ENCODE measurements at places on chromosomes 2 and 18.
A peak's percentile ranks its signal among the peaks of the same experiment; 100 is the strongest.

DNA sequence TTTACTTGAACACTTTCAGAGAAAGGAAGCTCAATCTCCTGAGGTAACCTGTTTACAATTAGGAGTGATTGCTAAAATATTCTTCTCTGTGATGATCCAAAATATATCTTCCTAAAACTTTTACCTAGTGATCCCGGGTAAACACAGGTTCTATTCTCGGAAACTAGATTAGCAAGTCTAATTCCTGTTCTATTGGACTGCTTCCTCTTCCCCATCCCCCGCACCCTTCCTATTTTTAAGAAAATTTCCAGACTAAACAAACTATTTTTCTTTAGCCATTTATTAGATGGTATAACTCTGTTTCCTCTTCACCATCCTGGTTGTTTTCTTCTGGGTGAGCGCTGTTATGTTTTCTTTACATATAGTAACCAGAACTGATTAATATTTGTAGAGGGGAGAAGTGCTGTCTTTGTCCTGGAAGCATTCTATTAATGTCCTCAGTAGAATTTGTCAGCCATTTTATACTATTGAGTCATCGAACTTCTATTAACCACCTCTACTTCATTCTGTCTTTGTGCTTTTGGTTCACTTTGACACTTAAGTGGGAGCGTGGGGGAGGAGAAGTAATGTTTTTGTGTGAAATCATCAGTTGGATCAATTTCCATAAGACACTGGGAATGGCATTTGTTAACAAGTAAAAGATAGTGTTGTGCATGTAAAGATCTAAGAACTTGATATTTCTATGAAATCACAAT, 31.8 kb downstream of the CREB1 start:
- DNase-seq = no peak

DNA sequence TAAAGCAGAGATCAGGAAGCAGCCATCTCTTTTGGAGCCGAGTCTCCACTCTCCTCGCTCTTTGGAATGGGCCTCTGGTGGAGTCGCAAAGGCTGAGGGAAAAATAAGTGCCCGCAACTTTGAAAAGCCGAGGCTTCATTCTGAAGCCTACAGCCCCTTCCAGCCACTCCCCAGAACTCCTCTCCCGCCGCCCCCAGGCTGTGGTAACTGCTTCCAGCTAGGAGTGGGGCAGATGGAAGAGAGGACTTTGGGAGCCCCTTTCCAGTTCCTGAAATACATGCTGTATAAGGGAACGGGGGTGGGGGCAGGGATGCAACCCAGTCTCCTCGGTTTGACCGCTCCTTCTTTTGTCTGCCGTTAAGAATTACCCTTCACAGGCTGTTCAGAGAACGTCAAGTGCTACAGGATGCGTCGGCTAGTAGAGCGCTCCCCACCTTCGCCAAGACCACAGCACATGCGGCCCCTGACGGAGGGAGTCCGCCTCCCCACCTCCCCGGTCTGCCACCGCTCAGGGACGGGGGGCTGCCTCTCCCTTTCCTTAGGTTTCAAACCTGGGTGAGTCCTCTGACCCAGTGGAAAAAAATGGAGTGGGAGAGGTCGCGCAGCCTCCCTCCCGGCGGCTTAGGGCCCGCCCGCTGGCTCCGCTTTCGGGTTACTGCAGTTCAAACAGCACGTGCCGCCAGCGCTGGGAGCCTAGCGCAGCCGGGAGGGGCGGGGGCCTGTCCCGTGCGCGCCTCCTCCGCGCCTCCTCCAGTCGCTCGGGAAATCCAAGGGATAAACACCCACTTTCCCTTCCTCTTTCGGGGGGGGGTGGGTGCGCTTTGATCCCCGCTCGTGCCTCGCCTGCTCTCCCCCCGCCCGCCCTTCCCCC, 4.9 kb downstream of the CYP26B1 start:
- peak; percentile 73 for DNase-seq

- no peak for DNase-seq
Measured at GRCh38 chr2:140454717-140455116, 1674.5 kb upstream of the NXPH2 start.

DNA sequence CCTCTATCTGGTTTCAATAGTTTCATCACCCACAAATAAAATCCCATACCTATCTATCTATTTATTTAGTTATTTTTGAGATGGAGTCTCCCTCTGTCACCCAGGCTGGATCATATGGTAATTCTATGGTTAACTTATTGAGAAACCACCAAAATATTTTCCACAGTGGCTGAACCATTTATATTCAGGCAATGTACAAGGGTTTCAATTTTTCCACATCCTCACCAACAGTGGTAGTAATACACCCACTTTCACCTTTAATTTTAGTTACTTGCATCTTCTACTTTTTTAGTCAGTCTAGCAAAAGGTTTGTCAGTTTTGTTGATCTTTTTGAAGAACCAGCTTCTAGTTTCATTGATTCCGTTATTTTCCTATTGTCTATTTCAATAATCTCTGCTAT, 46.1 kb upstream of the PHLPP1 start:
- no peak for DNase-seq

- DNase-seq = no peak
Measured at GRCh38 chr2:19682493-19682892, 219.3 kb downstream of the TTC32 start.

GRCh38 chr2:71923887-71924533, 223.7 kb downstream of the CYP26B1 start:
- DNase-seq = peak; percentile 96

DNA sequence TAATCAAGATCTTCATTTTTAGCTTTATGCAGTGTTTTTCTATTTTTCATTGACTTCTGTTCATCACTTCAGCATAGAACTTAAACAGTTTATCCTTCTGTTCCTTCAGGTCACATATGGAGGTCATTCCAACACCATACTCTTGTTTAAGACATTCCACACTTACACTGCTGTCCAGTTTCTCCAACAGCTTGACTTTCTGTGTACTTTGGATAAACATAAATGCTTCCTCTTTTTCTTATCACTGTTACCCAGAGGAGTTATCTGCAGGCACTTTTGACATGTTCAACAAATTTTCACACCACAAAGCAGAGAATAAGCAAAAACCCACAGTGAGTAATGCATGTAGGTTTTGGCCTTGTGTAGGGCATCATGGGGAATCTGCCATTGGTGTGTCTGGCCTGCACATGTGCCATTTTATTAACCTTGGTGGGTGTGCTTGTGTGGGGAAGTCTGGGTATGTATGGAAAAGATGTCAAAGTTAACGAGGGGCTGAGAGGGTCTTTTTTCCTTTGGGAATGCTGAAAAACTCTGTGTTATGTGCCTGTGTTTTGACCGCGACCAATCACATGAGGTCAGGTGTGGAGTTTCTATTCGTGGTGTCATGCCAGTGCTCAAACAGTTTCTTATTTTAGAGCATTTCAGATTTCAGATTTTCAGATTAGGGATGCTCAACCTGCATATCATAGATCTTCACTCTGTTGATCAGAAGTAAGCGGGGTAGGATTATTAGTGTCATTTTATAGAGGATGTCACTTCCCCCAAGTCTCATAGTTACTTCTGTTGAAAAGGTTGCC, 53.9 kb upstream of the ACVR1 start:
- DNase-seq = no peak

GRCh38 chr2:34070196-34070595, 471.1 kb upstream of the FAM98A start:
- no peak for DNase-seq

DNA sequence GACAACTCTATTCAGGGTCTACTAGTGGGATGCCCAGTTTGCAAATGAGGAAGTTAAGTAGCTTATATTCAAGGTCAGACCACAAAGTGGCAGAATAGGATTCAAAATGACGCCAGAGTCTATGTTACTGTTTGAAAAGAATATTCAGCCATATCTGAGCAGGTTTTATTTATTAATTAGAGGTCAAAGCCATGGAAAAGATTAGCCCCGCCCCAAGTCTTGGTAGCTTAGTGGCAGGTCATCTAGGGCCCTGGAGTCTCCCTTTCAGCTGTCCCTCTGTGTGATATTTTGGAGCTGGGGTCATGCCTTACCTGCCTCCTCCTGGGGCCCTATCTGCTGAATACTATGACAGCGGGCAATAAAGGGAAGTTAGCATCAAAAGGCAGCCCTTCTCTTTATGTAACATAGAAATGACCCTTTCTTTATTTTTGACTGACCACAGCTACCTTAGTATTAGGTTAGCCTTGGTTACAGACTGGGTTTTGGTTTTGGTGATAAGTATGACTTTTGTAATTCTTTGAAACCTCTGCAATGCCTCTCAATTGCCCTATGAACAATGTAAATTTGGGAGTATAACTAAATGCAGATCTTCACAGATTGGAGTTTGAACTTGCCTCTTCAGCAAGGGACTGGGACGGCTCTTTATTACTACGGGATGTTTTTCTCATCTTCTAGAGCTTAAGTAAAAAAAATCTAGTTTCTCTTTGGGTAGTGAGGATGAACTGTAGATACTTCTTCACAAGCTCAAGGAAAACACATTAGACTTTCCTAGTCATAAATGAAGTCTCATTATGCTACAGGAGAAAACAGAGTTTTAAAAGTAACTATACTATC, 153.0 kb upstream of the ITGA4 start:
- no peak for DNase-seq

DNA sequence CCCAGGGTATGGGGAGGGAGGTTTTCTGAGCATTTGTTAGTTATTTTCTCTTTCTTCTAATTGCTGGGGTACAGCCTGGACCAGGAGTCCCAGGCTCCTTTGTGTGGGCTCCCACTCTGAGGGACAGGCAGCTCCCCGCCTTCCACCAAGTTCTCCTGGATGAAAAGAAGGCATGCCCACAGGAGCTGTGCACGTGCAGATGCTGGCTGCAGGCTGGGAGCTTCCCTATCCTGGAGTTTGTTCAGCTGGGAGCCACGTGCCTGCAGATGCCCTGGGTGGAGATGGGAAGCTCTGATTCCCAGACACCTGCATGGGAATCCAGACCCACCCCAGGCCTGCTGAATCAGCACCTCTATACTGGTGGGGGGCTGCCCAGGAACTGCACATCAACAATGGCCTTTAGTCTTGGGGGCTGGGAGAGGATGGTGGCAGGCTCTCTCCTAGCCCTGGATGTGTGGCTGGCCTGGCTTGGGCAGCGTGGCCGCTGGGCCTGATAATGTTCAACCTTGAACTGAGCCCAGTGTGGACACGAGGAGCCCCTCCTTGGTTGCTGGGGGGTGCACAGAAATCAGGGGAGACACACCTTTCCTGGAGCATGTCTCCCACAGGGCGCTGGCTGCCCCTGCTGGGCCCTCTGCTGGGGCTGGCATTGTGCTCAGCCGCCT, 233.6 kb upstream of the HS6ST1 start:
- no peak for DNase-seq

DNA sequence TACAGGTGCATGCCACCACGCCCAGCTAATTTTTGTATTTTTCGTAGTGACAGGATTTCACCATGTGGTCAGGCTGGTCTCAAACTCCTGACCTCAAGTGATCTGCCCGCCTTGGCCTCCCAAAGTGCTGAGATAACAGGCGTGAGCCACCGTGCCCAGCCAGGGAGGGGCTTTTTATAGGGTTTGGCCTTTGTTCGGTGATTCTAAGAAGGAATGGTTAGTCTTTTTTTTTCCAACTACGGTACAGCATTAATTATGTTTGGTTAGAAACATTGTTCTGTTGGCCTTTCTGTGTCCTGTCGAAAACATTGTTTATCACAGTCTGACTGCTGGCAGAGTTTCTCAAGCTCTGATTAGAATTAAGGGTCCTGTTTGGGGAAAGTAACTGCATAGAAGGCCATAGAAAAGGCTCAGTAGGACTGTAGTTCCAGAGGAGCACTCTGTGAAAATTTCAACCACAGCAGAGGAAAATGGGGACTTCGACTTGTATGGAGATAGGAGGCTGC, 19.3 kb upstream of the SMCHD1 start:
- no peak for DNase-seq

GRCh38 chr18:50030146-50030545, 164.8 kb downstream of the MYO5B start:
- DNase-seq = no peak

GRCh38 chr18:57519668-57520424, 66.7 kb downstream of the FECH start:
- DNase-seq = no peak

DNA sequence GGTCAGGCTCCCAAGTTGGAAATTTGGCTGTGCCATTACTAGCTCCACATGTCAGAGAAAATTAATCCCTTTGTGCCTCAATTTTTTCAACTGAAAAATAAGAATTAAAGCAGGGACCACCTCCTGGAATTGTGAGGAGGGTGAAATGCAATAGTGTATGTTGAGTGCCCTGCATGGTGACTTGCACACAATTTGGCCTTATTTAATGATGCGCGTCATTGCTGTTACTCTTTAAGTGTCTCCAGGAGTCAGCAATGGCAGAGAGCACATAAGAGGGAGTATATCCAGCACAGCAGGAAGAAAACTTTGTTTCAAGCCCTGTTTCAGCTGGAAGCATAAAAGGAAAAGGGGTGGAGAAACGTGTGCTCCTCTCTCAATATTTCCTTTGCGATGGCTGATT, 215.8 kb downstream of the ALK start:
- no peak for DNase-seq

DNA sequence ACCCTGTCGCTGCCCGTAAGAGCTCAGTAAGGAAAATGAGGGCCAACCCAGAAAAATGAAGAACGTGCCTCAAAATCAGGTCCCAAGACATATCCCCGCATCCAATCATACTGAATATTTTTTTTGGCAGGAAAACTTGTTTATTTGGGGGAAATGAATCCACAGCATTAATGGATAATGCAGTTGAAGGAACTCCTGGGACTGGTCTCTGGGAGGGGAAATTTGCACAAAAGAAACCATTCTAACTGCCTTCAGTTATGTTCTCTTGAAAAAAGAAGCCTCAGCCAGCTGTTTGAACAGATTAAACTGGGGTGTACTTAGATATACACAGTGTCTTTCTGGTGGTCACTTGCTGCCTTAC, 61.3 kb downstream of the SPRED2 start:
- DNase-seq = no peak

GRCh38 chr2:138536302-138536701, 34.7 kb downstream of the SPOPL start:
- DNase-seq = peak; percentile 60

DNA sequence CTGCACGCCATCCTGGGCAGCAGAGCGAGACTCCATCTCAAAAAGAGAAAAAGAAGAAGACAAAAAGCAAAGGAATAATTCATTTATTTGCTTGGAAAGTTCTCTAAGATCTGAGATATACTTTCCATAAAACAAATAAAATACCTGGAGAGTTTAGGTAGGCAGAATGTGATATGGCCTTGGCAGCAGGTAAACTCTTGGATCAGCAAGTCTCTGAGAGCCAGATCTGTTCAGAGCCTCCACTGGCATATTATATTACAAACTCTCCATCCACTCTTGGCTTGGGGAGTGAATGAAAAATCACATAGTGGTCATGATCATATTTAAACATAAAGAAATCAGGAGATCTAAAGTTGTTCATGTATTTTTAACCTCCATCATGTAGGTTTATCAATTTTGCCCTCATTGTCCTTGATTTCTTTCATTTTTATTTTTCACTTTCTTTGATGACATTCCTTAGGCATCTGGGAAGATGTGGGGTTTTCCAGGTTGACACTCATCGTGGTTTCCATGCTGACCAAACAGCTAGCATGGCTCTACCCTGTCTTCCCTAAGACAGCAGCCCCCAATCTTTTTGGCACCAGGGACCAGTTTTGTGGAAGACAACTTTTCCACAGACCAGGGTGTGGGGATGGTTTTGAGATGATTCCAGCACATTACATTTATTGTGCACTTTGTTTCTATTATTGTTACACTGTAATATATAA, 10.2 kb downstream of the LRRFIP1 start:
- no peak for DNase-seq
